Stimulated activated CD4-positive, alpha-beta T cell treated with anti-CD3 and anti-CD28 coated beads, Interleukin-2, amount 100 ng/mL, for 24 hours (primary cell): ENCODE measurements at places on chromosomes 3 and 15.

GRCh38 chr15:70636540-70637165 is 126.7 kb downstream of the UACA start:
- DNase-seq = no peak

DNA sequence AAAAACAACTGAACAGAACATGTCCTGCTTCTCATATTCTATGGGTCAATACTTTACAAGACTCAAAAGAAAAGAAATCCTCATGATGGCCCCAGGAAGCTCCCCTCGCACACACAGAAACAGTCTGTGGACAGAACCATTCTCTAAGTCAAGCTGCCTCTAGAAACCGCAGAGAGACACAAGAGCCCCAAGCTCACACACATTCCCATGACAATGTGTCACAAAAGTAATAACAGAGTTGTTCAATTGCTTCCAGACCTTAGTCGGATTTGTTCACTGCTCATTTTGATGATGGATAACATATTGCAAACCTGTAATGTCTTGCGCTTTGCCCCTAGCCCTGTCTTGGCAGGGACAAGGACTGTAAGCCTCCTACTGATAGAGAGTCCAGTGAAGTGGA is 60.9 kb downstream of the UMPS start:
- no peak for DNase-seq

GRCh38 chr3:141854599-141854998 is 21.8 kb upstream of the ATP1B3 start:
- no peak for DNase-seq

DNA sequence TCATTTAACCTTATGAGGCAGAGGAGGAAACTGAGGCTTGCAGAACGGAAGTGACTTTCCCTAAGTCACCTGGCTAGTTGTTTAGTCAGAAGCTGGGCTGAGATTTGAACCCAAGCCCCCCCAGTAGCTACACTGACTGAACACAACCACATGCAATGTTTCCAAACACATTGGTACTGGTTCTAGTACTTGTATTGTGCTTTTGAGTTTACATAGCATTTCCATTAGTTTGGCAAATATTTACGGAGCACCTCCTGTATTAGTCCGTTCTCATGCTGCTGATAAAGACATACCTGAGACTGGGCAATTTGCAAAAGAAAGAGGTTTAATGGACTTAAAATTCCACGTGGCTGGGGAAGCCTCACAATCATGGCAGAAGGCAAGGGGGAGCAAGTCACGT is 56.3 kb upstream of the ITGA11 start:
- DNase-seq = no peak

GRCh38 chr15:50182219-50183013 is 420 bp downstream of the SLC27A2 start:
- peak; percentile 60 for DNase-seq

GRCh38 chr15:65196637-65197336 is 11.6 kb upstream of the CLPX start:
- DNase-seq = no peak

- DNase-seq = no peak
Measured at GRCh38 chr3:132350814-132351213, 33.6 kb downstream of the ACP3 start.

DNA sequence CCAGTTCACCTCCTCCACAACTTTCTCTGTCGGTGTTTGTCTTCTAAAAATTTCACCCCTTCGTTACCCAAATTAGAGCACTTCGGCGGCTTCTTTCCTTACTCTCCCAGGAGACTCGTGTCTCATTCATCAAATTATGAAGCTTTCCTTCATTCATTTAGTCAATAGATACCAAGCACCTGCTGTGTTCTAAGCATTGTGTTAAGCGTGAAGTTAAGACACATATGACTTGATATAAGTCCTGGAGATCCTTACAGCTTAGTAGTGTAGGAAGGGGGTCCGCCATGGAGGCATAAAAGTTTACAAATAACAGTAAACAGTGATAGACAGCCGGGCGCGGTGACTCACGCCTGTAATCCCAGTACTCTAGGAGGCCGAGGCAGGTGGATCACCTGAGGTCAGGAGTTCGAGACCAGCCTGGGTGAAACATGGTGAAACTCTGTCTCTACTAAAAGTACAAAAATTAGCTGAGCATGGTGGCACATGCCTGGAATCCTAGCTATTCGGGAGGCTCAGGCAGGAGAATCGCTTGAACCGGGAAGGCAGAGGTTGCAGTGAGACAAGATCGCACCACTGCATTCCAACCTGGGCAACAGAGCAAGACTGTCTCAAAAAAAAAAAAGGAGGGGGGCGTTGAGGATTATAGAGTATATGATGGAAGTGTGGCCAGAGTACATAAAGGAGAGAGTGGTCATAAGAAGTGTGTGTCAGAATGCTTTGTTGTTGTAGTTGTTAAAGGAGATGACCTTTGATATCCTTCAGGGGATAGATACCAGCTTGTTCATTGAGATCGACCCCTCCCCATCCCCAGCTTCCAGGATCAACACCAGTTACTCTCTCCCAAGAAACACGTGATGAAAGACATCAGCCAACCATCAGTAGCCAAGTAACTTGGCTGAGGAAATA is 744 bp upstream of the CCDC32 start:
- DNase-seq = no peak

GRCh38 chr3:63679186-63679585 is 26.7 kb downstream of the SNTN start:
- no peak for DNase-seq

DNA sequence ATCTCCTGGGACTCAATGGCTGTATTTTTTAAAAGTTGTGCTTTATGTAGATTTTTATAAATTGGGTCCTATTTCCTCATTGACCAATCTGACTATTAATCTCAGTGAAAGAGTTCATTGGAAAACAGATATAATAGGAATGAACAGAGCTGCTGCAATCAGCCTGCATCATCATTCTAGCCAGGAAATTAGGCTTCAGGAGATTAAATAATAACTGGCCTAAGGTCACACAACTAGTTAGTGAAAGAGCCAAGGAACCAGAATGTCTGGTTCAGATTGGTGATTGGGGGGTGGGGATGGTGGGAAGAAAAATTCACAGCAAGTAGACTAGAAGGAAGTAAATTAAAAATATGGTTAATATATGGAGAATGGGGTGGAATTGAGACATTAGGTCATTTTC is 180.9 kb upstream of the ROPN1 start:
- DNase-seq = no peak

DNA sequence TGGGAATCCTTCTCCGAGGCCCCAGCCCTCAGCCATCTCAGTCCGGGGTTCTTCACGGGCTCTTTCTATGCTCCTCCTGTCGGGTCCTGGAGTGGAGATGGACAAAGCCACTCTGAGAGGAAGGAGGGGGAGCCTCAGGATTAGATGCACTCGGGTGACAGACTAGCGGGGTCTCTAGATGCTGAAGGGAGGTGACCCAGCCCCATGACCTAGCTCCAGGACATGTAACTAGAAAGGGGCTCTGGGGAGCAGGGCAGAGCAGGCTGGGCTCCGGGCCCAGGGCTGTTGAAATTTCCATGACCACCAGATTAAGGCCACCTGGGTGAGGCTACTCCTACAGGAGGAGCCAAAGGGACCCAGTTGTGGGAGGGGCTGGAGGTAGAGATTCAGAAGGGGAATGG is 14.8 kb upstream of the SKIC8 start:
- no peak for DNase-seq

GRCh38 chr15:80549654-80550053 is 145.5 kb upstream of the ABHD17C start:
- DNase-seq = no peak

DNA sequence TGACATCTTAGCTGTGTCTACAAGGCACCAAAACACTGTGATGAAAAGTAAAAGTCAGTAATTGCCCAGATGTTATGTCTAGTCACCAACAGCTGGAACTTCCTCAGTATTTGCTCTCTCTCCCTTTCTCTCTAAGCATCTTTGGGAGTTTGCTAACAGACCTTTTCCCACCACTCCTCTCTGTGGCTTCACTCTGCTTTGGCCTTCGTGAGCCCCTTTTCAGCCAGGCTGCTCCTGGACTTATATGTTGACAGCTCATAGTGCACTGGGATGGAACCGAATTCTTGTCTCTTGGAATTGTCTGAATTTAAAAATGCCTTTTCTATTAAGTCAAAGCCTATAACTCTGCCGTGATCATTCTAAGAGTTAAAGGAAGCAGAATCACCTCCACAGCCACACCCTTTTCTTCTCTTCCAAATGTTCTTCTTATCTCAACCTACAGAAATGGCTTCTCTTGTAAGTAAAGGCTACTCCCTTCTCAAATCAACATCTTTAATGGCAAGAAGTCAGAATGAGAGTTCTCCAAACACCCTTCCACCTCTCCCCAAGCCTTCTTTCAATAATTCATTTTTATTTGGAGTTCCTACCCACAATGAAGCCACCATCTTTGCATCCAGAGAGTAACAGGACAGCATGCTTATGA is 17.2 kb upstream of the FOXP1 start:
- no peak for DNase-seq

GRCh38 chr3:45479621-45480035 is 91.3 kb downstream of the LARS2 start:
- DNase-seq = no peak

DNA sequence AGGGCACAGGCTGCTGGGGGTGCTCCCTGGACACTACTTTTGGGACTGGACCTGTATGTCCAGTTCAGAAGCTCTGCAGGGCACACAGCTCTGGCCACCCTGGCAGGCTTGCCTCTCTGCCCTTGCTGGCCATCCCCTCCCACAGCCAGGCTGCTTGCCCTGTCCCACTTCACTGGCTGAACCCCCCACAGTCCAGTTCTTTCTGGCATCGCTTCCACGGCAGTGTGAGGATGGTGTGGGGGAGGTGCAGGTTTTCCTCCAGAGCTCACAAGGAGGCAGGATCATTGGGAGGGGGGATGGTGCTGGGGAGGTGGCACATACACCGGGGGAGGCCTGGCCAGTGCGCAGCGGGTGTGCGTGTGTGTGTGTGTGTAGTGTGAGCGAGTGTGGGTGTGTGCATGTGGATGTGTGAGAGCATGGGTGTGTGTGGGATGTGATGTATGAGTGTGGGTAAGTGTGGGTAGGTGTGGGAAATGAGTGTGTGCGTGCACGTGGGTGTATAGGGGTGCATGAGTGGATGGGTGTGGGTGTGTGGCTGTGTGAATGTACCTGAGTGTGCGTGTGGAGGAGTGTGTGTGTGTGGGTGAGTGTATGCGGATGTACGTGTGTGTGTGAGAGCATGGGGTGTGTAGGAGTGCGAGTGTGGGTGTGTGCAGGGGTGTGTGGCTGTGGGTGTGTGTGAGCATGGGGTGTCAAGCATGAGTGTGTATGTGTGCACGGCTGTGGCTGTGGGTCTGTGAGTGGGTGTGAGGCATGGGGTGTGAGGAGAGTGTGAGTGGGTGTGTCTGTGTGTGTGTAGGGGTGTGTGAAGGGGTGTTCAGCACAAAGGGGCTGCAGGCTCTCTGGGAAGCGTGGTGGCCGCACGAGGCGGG is 155.2 kb downstream of the NSMCE3 start:
- no peak for DNase-seq

DNA sequence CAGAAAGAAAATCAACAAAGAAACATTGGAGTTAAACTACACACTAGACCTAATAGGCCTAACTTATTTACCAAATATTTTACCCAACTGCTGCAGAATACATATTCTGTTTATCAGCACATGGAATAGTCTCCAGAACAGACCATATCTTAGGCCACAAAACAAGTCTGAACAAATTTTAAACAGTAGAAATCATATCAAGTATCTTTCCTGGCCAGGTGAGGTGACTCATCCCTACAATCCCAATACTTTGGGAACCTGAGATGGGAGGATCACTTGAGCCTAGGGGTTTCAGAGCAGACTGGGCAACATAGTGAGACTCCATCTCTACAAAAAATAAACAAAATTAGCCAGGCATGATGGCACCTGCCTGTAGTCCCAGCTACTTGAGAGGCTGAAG is 18.1 kb upstream of the KPNA4 start:
- DNase-seq = no peak

- DNase-seq = no peak
Measured at GRCh38 chr3:48856469-48856868, 8.8 kb upstream of the PRKAR2A start.

DNA sequence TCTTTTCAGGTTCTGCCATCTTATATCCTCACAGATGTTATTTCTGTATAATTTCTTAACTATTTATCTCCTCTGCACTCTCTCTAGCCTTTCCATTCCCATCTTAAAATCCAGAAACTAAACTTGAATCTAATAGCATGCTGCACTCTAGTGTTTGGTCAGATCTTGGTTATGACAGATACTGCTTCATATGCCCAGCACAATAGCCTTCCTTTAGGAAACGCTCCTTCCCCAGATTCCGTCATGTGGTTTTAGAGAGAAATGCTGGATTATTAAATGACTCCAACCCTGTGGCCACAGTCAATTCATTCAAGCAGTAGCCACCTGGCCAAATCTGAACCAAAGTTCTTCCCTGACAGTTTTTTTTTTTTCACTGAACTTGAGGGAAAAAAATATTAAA is 19.4 kb downstream of the RASGRP1 start:
- DNase-seq = no peak

DNA sequence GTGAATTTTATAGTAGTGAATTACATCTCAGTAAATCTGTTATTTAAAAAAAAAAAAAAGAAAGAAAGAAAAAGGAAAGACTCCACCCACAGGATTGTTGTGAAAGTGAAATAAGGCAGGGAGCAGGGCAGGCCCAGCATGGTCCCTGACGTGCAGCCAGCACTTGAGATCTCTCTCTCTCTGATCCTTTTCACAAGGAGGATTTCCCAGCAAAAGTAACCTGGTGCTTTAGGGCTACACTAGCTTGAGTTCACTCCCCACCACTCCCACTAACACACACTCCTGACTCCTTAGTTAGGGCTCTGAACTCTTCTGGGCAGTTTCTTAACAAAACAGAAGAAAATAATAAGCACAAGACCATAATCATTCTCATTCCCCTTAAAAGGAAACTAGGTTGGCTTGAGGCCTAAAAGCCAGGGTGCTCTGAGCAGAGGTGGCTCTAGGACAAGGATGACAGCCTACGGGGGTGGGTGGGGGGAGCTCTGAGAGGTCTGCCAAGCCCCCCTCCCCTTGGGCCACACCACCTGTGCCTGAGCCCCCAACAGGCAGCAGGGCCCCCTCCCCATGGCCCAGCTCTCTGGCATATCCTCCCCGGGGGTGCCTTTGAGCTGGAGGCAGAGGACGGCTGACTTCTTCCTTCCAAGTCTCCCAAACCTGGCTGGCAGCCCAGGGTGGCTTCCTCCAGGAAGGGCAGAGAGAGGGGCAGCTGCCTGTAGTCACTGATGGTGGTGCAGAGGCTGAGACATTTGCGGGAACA is 856 bp downstream of the TMEM40 start:
- DNase-seq = no peak

- DNase-seq = no peak
Measured at GRCh38 chr15:23424111-23424904, 22.7 kb downstream of the GOLGA6L2 start.

- DNase-seq = peak; percentile 30
Measured at GRCh38 chr3:14879211-14879874, 60.6 kb downstream of the FGD5 start.
